ENCODE measurements at places on chromosomes 7 and 10. TPM values are rescaled to one million over a fixed set of nuclear protein-coding genes. Genes with fewer than 3 reads are reported as not detected.
A peak's percentile ranks its signal among the peaks of the same experiment; 100 is the strongest.

DNA sequence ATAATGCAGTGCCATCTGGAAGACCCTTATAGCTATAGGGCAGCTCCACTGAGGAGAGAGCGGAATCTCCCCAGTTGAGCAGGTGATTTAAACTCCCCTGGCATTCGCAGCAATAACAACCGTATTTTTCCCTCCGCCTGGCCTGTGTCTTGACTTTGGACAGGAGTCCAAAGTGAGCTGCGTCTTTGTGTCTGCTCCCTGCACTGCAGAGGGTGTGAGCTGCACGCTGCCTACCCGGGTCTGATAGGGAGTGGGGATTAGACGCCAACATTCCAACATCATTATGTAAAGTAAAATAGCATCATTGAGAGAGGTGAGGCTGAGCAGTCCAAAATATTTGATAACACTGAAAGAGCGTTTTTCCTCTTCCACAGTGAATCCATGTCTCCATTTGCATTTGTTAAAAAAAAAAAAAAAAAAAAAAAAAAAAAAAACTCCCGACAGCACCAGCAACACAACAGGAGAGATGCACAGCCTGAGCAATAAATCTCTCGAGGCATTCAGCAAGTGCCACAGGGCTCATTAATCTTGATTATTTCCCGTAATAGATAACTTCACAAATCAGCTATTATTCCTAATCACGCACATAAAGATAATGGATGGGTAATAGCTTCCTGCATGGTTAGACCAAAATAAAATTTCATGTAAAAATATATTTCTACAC lies 68.6 kb downstream of the CELF2 start:
- peak; percentile 63 for DNase-seq

DNA sequence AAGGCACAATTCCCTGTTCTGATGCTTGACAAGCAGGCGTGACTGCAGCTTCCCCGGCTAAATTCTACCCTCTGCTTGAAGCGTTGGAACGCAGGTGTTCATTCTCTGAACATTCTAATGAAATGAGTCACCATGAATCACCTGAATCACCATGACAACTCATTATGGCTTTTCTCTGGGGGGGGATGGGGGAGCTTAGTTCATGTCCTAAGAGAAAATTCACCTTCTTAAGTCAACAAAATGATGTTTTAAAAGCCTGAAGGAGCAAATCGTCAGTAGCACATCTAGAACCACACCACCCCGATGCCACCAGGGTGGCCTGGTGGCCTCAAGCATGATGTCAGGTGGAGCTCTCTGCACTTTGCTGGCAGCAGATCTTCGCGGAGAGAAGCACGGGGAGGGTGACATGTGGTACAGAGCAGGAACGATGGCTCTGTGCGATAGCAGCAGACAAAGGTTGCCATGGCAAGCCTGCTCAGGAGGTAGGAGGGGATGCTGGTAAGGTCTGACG lies 33.7 kb downstream of the DDC start:
- no peak for DNase-seq

DNA sequence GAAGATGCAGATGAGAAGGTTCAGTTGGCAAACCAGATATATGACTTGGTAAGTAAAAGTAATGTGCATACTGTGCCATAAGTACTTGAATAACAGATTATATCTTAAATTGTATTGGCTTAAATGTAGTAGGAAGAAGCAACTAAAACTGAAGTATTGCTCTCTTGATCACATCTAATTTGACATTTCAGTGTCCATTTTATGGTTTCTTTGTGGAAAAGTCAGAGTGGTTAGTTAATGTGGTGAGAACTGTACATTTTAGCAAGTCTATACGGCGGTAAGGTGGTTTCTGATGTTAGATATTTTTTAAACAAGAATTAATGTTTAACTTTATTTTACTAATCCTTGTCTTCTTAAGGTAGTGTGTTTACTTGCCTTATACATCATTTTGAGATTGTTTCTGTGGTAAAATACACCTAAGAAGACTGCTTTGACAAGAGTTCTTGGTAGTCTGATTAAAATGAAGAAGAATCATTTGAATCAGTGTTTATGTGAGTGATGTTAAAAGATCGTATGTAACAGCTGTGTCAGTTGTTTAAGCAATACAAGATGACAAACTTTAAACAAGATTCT lies 5.1 kb downstream of the ING3 start:
- DNase-seq, result no peak

The CALCR gene
- 0.08 TPM for total RNA-seq

The CHST15 gene
- total RNA-seq, result 4.5 TPM
